Kasumi-1 (cell line): ENCODE measurements at places on chromosomes 4 and X.

- DNase-seq: no peak
Measured at GRCh38 chr4:27720010-27720766, 859.5 kb downstream of the STIM2 start.

GRCh38 chr4:2484993-2485392 is 16.1 kb downstream of the RNF4 start:
- peak; percentile 99 for DNase-seq

DNA sequence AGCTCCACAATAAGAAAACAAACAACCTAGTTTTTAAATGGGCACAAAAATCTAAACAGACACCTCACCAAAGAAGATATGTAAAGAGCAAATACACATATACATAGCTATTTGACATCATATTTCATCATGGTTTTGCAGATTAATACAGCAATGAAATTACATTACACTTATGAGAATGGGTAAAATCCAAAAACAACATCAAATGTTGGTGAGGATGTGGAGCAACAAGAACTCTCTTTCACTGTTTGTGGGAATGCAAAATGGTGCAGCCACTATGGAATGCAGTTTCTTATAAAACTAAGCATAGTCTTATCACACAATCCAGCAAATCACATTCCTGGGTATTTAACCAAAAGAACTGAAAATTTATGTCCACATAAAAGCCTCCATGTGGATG is 25.0 kb downstream of the TLR6 start:
- DNase-seq: no peak

DNA sequence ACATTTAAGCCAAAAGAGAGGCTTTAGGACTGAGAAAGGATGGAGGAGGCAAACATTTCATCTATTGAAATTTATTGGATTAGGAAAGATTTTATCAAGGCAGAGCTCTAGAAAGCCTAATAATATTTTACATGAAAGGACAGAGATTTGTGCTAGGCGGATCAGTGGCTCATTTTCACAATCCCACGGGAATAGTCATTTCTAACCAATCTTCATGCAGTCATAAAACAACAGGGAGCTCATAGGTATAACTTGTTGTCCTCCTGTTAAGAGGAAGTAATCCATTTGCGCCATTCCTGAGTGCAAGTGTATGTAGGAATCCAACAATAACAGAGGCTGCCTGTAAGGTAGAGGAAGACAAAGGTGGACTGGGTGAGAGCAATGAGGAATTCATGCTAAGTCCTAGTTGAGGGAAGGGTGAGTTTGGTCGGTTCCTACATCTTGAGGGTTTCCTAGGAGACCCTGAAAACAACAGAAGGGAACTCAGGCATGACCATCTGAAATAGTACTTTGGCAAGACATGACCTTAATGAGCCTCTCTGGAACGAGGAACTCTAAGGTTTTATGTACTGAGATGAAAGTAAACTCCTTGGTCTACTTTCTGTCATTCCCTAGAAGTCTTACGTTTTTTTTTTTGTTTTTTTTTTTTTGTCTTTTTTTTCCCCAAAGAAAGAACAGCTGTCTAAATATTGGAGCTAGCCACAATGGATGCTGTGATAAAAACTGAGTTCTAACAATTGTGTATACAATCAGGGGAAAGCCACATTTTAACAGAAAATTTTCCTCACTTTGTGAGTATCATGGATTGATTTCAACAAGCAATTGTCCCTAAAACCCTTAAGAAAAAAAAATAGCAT is 89.7 kb downstream of the GEMIN8 start:
- no peak for DNase-seq

- peak; percentile 23 for DNase-seq
Measured at GRCh38 chrX:102517326-102517725, 787 bp upstream of the TMSB15A start.

DNA sequence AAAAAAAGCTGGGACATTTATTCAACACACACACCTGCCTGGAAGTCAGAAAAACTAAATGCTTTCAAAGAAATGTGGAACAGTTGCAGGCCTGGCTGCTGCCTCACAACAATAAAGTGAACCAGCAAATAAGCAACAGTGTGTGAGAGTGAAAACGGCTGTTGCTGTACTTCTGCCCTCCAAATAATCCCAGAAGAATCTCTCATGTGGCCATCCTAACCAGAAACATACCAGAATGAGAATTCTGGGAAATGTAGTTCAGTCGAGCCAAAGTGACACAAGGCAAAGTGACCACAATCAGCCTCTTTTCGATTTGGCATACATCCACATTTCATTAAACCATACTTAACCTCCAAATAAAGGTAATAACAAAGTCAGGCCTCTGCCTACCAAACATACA is 204.5 kb downstream of the SLC7A11 start:
- DNase-seq: no peak

DNA sequence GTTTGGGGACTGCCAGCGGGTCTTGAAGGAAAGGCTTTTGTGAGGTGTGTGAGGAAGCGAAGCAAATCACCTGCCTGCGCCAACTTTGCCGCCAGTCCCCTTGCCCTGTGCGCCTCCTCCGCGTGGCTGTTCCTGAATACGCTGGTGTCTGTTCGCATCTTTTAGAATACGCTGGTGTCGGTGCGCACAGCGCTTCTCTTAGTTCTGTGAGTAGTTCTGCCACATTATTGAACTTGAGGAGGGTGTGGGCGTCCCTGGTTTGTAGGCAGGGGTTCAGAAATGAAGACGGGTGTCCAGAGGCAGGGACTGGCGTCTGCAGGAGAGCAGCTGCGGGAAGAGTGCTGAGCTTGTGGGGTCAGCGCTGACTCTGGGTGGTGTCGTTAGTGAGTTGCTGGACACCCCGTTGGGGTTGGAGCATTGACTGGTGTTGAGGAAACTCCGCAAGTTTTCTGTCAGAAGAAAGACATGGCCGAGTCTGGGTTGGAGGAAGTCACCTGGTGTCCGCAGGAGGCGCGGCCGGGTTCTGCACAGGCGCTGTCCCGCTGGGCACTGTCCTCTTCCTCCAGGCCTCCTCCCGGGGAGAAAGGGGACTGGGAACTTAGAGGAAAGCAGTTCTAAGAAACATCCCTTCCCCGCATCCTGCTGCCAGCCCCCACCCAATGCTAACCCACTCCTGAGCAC is 930 bp downstream of the ZNF718 start:
- no peak for DNase-seq

- DNase-seq: no peak
Measured at GRCh38 chr4:125262502-125262901, 52.3 kb upstream of the FAT4 start.

- DNase-seq: peak; percentile 66
Measured at GRCh38 chr4:158624889-158625478, 46.7 kb downstream of the C4orf46 start.

- DNase-seq: no peak
Measured at GRCh38 chr4:71878376-71878775, 94.5 kb upstream of the GC start.

DNA sequence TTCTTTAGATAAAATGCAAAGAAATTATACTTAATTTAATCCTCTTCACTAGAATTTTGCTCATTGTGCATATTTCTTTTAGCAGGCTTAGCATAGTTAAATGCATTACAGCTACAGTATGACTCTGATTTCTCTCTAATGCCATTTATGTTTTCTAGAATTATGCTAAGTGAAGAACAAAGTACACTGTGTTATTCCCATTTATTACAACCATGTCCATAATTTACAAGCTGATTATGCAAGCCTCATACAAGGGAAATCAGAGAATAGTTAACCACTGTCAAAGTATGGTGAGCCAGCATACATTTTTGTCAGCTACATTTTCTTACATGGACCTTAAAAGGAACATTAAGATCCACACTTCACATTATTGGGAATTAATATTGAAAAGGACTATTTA is 99.1 kb downstream of the MAB21L2 start:
- no peak for DNase-seq

DNA sequence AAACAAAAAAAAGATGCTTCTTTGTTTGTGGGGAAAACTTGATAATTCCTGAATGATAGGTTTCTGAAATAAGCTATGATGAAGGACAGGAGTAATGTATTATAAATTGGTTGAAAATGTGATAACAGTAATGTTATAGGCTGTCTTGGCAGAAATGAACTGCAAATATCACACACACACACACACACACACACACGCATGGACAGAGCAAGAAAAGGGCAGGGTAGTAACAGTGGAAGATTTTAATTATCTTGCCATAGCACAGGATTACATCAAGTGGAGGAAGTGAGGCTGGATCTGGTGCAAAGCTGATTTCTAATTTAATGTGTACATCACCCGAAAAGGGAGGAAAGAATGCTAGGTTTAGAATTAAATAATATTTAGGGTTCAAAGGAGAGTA is 97.5 kb upstream of the CXXC4 start:
- DNase-seq: no peak

DNA sequence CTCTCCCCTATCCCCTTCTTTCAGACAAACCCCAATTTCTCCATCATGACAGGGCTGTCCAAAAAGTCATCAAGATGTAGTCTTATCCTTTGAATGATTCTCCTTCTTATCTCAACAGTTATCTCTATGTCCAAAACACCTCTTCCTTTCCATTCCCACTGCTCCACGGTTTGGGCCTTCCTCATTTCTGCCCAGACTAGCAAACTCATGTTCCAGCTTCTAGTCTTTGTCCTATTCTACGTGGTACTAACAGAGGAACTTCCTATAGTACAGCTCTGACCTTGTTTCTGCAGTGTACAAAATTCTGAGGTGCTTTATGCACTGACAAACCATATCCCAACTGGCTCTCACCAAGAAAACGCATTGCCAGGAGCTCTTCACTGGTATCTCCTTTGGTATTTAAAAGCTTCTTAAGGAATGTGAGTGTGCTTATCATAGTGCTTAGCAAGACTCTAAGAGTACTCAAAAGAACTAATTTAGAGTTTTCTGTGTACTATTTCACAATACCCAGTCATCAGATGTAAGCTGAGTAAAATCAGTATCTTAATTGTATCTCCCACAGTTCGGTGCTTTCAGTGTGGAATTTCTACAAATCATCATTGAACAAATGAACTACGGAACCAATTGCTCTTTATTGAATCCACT is 65.5 kb downstream of the MAML3 start:
- peak; percentile 41 for DNase-seq

DNA sequence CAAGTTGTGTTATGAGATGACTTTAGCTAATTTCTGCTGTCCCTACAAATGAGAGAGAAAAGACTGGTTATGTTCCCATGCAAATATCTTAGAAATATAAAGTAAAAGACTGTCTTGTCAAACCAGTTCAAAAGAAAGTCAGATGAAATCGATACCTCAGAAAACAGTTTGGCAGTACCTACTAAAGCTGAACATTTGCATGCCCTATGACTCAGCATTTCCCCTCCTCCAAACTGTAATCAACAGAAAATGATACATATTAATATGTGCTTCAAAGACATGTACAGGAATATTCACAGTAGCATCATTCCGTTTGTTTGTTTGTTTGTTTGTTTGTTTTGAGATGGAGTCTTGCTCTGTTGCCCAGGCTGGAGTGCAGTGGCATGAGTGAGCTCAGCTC is 90.3 kb downstream of the ARX start:
- no peak for DNase-seq

GRCh38 chrX:39605183-39605582 is 492.6 kb downstream of the BCOR start:
- no peak for DNase-seq

GRCh38 chr4:155745984-155746383 is 12.8 kb upstream of the GUCY1B1 start:
- no peak for DNase-seq

DNA sequence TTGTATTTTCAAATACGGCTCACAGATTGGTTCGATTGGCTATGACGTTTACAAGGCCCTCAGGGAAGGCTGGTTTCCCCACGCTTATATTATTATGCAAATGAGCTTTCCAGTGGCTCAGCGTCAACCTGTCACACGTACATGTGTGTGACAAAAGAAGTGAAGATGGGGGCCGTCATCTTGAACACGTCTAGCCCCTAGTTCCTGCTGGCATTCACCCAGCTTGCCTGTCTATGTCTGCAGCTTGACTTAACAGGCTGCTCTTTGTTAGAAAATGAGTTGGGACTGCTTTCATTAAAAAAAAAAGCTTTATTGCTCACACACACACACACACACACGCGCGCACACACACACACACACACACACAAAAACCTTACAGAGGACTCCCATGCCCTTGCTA is 283.6 kb upstream of the CTSO start:
- no peak for DNase-seq

GRCh38 chrX:12771445-12772069 is 19.7 kb upstream of the PRPS2 start:
- DNase-seq: peak; percentile 50

- peak; percentile 12 for DNase-seq
Measured at GRCh38 chr4:106615410-106615945, 246.9 kb upstream of the GIMD1 start.
